Dermis blood vessel endothelial cell (primary cell): ENCODE measurements at places on chromosomes 2 and 18. TPM values are rescaled to one million over a fixed set of nuclear protein-coding genes. Genes with fewer than 3 reads are reported as not detected.

DSG3 gene
- not detected in 2 replicates for total RNA-seq

NAT8 gene
- total RNA-seq = not detected in 2 replicates

THSD7B gene
- total RNA-seq = under 0.01 TPM in 1 of 2 replicates, not detected in the other

SPR gene
- total RNA-seq = 51.7 and 52.4 TPM in 2 replicates

CHRND gene
- not detected in 2 replicates for total RNA-seq

DSC3 gene
- total RNA-seq = under 0.01 and 0.14 TPM in 2 replicates

SERPINB10 gene
- not detected in 2 replicates for total RNA-seq

FZD7 gene
- 0.19 and 0.68 TPM in 2 replicates for total RNA-seq

SRD5A2 gene
- not detected in 2 replicates for total RNA-seq

TMEM127 gene
- 24.7 and 32.0 TPM in 2 replicates for total RNA-seq

AFF3 gene
- 0.05 TPM in 1 of 2 replicates, not detected in the other for total RNA-seq

GIGYF2 gene
- 54.4 and 57.2 TPM in 2 replicates for total RNA-seq

LCT gene
- total RNA-seq = under 0.01 TPM in 1 of 2 replicates, not detected in the other

EPB41L3 gene
- total RNA-seq = 38.1 and 42.1 TPM in 2 replicates

TCF4 gene
- 474 and 759 TPM in 2 replicates for total RNA-seq

SOCS6 gene
- total RNA-seq = 36.6 and 42.3 TPM in 2 replicates

SP5 gene
- total RNA-seq = not detected in 2 replicates

MPV17 gene
- 48.6 and 64.3 TPM in 2 replicates for total RNA-seq

SNED1 gene
- total RNA-seq = 23.4 and 25.2 TPM in 2 replicates

OSBPL6 gene
- 4.1 and 5.3 TPM in 2 replicates for total RNA-seq

DNER gene
- 0.05 TPM in 1 of 2 replicates, not detected in the other for total RNA-seq

POTEJ gene
- total RNA-seq = 0.34 and 0.47 TPM in 2 replicates

UGT1A3 gene
- total RNA-seq = not detected in 2 replicates

GRHL1 gene
- total RNA-seq = 0.37 and 0.85 TPM in 2 replicates

MEP1B gene
- not detected in 2 replicates for total RNA-seq
